ELF-1 (cell line): ENCODE measurements at places on chromosomes 11 and 22.

DNA sequence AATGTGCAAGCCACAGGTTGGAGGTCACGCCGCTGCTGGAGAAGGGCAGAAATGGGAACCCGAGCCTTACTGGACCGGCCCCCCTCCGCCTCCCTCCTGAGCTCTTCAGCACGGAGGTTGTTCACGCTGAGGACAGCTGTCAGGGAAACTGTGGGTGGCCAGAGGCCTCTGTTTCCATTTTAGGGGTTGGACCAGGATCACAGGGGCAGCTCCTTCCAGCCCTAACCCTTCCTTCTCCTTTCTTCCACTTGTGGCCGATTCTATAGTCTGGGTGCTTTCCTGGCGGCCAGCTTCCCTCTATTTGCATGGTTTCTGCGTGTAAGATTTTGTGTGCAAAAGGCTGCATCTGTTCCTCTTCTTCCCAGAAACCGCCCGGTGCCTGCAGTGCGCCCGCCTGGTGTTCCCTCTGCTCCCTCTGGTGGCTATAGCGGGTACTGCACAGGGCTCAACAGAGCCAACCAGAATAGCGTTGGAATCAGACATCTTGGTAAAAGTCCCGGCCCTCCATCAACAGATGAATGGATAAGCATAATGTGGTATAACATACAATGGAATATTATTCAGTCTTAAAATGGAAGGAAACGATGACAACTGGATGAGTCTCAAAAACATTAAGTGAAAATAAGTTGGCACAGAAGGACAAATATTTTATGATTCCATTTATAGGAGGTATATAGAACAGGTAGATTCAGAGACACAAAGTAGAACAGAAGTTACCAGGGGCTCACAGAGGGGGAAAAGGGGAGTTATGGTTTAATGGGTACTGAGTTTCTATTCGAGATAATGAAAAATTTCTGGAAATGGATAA, 8.4 kb upstream of the SLC22A8 start:
- DNase-seq = peak; percentile 85

DNA sequence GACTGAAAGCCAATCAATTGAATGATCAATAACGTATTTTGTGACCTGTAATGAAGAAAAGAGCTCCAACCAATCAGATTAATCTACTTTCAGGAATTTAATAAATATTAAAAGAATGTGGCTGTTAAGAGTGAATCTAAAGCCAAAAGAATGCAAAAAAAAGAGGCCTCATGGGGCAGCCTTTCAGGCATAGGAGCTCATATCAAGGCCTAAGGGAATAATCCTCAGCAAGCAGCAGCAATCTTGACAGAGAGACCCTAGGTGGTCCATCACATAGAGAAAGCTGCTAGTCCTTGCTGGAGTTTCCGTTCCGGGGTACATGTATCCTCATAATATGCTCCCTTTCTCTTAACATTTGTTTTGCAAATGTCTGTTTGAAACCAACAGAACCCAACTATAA, 313.1 kb upstream of the PITPNB start:
- no peak for DNase-seq

DNA sequence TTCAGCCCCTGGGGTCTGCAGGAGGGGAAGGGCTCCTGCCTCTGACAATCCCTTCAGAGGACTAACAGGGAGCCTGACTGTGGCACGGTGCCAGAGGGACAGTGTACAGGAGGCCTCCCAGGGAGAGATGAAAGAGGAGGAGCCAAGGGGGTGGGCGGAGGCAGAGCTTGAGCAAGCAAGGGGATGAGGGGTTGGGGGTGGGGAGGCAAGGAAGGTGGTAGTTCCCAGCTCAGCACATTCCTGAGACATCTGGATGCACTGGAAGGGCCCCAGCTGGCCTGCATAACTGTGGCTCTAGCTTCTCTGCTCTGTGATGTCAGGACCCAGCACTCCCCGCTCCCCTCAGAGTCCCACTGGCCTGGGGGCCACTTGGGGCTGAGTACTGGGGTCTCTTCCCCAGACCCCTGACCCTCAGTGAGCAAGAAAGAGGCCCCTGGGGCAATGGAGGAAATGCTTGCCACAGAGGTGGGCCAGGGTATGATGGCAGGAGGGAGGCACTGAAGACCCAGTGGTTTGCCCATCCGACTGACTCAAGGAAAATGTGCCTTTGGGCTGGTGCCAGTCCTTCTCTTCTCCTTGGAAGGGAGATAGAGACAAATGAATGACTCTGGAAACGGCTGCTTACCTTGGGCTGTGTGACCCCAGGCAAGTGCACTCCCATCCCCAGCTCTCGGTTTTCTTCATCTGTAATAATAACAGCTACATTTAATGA, 13.3 kb downstream of the CREB3L1 start:
- peak; percentile 91 for DNase-seq

DNA sequence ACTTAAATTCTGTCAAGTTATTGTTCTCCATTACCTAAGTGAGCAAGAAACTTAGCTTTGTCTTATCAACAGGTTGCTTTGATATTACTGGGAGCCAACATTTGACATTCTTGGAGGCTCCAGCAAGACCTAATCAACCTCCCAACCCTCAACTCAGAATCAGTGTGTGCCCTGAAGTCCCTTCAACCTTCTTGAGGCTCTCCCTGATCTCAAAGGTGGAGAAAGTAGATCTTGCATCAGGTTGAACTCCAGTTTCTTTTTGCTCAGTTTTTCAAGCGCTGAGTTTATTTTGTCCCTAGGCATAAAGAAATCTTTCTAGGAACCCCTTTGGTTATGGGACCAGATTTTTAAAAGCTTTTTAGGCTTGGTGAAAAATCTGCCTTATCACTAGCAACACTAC, 1.4 kb downstream of the FAM111A start:
- DNase-seq = no peak

DNA sequence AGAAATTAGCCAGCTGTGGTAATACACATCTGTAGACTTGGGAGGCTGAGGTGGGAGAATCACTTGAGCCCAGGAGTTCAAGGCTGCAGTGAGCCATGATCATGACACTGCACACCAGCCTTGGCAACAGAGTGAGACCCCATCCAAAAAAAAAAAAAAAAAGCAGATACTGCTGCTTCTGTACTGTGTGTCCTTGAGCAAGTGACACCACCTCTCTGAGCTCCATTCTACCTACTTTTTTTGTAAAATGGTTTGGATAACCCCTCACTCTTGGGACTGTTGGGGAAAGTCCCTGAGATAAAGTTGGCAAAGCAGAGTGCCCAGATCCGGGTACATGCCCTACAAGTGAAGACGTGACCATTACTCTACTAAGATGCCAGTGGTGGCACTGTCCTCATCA, 2.7 kb downstream of the SEC14L3 start:
- DNase-seq = no peak

- no peak for DNase-seq
Observed at GRCh38 chr11:131446590-131447275, 76.3 kb downstream of the NTM start.

DNA sequence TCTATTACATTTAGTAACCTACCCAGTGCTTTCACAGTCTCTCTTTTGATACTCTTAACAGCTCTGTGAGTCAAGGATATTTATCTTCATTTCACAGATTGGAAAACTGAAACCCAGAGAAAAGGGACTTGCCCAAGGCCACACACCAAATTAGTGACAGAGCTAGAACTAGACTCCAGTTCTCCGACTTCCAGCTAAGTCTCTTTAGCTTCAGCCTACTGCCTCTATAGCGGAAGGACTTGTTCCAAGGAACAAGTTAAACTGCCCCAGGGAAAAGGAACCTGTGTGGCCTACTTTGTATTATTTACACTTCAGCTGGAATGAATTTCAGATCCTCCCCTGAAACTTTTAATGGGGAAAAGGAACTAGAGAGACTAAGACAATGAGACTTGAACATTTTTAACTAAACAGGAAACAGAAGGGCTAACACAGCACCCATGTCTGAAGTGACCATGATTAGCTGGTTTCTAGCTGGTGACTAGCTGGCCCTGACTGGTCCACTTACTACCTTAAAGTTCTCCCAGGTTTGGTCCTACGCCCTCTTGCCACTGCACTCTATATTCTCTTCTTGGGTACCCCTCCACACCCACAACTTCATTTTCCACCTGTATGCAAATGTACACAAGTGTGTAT, 1.3 kb downstream of the LRRC51 start:
- peak; percentile 55 for DNase-seq

GRCh38 chr11:111001986-111002611, 243.4 kb upstream of the POU2AF2 start:
- DNase-seq = no peak

GRCh38 chr11:70551351-70552166, 153.2 kb downstream of the CTTN start:
- DNase-seq = no peak

DNA sequence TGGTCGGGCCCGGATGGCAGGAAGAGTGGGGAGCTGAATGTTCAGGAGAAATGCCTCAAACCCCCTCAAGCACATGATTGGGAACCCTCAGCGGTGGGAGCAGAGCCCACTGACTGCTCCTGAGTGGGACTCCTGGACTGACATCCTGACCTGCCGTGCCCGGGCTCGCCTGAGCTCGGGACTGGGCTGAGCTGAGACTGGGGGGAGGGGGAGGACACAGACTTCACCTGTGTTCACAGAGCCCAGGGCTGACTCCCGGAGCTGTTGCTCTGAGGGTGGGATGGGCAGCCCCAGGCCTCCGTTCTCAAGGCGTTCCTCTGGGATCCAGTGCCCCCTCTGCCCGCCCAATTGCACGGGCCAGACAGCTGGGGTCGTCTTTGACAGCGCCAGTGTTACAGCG, 24.6 kb downstream of the DAGLA start:
- DNase-seq = no peak

DNA sequence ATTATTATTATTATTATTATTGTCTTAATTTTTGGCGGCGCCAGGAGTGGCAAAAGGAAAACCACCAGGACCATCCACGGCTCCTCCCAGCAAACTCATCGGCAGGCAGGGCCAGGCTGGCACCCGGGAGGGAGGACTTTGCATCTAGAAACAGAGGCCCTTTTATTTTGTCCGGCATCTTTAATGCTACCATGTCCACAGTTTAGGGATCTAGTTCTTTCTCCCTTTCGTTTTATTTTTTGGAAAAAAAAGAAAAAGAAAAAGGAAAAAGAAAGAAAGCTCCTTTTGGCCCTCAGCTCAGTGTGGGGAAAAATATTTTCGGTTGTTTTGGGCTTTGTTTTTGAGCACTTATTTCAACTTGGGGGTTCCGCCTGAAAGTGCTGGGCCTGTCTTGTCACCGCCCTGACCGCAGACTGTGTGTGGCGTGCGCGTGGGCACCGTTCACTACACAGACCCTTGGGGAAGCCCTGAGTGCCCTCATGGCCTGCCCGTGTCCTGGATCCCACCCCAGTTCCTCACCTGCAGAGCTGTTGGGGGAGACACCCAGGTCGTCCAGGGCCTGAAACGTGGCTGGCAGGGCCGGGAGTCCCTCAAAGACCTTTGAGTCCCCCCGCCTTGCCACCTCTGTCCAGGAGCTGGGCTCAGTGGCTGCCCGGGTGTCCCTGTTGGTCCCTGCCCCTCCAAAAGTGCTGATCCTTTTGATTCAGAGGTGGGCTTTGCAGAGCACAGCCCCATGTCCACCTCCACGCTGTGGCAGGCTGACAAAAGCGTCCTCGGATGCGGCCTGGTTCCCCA, 69.1 kb upstream of the PPARA start:
- DNase-seq = no peak

DNA sequence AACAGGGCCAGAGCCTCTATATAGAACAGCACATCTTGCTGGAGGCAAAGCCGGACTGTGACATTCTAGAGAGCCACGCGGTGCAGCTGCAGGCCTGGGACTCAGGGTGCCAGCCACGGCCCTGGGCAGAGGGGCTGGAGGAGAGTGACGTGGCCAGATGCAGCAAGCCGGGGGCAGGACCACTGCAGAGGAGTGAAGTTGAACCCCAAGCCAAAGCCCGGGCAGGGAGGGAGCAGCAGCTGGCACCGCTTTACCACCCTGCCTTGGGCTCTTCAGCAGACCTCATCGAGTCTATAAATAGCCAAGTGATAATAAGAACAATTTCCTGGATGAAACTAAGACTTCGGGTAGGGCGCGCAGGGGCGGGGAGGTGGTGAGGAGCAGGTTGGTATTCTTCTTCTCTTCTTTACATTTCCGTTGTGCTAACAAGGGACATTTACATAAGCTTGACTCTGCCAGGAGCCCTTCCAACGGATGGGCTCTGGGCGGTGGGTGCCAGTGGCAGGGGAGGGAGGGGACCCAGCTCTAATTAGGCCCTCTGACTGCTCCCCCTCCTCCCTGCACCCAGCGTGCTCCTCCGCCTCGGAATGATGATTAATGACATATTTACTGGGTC, 110.2 kb downstream of the ST3GAL4 start:
- no peak for DNase-seq

- DNase-seq = no peak
Observed at GRCh38 chr11:110786226-110786902, 74.1 kb upstream of the ARHGAP20 start.

GRCh38 chr11:1345737-1346513, 36.5 kb upstream of the TOLLIP start:
- DNase-seq = no peak

- DNase-seq = no peak
Observed at GRCh38 chr22:19330865-19331418, 39.4 kb upstream of the CLTCL1 start.

DNA sequence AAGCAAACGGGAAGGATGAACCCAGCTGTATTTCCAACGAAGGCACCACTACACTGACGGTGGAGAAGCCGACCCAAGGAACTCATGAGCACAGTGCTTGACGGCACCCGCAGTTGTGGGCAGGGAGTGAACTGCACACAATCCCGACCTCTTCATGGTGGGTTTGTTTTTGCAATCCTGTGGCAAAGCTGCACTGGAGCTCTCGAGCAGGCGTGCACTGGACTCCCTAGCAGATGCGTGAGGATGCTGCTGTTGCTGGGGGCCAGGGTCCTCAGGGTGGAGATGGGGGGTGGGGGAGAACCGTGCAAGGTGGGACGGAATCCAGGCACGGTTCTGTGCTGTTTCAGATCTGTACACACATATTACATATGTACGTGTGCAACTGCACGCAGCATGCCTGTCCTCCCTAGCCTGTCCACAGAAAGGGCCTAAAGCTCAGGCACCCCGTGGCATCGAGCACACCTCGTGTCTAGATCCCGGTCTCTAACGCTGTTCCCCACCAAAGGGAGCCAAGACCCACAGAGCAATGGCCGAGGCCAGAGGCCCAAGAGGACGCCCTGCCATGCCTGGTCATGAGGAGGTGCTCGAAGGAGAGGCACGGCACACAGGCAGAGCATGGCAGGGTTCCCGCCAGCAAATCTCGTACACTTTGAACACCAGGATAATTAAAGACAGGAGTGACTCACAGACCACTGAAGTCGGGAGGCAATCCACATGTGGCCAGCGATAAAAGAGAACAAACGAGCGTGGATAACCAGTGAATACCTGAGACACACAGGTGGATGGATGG, 17.6 kb downstream of the ALG12 start:
- no peak for DNase-seq

DNA sequence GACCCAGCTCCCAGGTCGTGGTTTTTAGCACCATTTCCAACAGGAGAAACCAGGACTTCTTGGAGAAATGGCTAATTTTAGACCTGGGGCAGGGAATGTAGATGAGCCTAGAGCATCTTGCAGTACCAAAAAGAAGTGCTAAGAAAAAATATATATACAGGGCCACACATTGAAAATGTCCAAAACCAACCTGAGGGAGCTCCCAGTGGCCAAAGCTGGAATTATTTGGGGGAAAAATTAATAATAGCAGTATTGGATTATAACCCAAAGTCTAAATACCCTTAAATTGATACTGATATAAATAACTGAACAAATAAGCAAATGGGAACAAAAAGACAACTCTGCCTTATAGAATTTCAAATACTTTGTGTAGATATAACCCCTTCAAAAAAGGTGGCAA, 108.0 kb downstream of the PARVA start:
- no peak for DNase-seq
